ENCODE measurements at places on chromosomes 16 and 17. TPM values are rescaled to one million over a fixed set of nuclear protein-coding genes. Genes with fewer than 3 reads are reported as not detected.

CBX2 gene
- total RNA-seq, result 5.1 TPM

GALK1 gene
- 49.3 TPM for total RNA-seq

ITGB3 gene
- not detected for total RNA-seq

- peaks cover 8% of the 10 kb centered on the region for H3K36me3 ChIP-seq
- no peak overlapping the region for H3K4me3 ChIP-seq
- H3K27ac ChIP-seq, result no peak overlapping the region
Observed at GRCh38 chr16:676565-676902, 1.1 kb downstream of the RHBDL1 start.

- no peak for DNase-seq
- H3K36me3 ChIP-seq, result peaks cover 2% of the 10 kb centered on the region
- H3K4me3 ChIP-seq, result no peak overlapping the region
- no peak overlapping the region for H3K27ac ChIP-seq
- H3K4me1 ChIP-seq, result peaks cover 35% of the 10 kb centered on the region
Observed at GRCh38 chr16:86662195-86662594, 83.8 kb downstream of the FOXL1 start.

TP53TG3D gene
- not detected for total RNA-seq

DNA sequence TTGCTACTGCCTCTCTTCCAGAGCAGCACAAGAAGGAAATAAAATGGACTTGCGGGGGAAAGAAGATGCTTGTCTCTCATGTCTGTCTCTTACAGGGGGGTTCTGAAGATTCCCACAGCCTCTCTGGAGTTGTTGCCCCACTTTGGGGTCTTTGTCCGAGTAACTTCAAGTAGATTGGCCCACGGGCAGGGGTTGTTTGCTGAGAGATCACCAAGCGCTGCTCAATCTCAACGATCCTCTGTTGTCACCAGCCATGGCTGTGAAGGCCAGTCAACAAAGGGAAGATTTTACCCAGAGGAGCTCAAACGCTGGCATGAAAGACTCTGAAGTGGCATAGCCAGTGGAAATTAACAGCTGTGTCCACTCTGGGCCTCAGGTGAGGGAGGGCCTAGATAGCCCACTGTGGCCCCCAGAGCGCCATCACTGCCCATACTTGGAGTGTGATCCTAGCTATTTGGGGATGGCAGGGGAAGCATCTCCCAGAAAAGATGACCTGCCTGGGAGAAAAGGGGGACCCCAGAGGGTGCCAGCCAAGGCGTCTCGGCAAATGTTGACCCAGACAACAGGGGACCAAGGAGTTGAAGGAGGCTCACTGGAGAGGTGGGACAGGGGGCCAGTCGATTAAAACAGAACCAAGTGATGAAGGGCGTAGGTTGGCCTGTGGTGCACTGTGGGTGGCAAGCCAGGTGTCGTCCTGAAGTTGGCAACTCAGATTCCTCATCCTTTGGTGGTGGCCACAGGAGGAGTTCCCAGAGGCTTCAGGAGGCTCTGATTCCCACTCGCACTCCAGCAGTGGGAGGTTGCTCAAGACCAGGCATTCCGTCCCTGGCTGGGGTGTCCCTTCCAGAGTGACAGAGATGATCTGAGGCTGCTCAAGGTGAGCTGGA is 28.0 kb downstream of the SLC13A5 start:
- no peaks in the 10 kb centered on the region for H3K4me1 ChIP-seq
- no peak overlapping the region for H3K27ac ChIP-seq
- no peaks in the 10 kb centered on the region for H3K36me3 ChIP-seq
- H3K4me3 ChIP-seq, result no peak overlapping the region
- no peak for DNase-seq

GRCh38 chr17:48335858-48336500 is 94.0 kb downstream of the SKAP1 start:
- H3K4me3 ChIP-seq, result no peak overlapping the region
- H3K27me3 ChIP-seq, result no peaks in the 10 kb centered on the region
- DNase-seq, result no peak
- peaks cover 4% of the 10 kb centered on the region for H3K36me3 ChIP-seq
- H3K4me1 ChIP-seq, result peaks cover 16% of the 10 kb centered on the region
- no peak overlapping the region for H3K27ac ChIP-seq

NEUROD2 gene
- total RNA-seq, result not detected

TVP23A gene
- total RNA-seq, result not detected

GRCh38 chr17:51261024-51261963 is 948 bp downstream of the UTP18 start:
- H3K4me1 ChIP-seq, result peaks cover 61% of the 10 kb centered on the region
- peak overlapping the region; percentile 85 for H3K27ac ChIP-seq
- H3K36me3 ChIP-seq, result peaks cover 27% of the 10 kb centered on the region
- no peak for DNase-seq

- peaks cover 20% of the 10 kb centered on the region for H3K36me3 ChIP-seq
- H3K4me3 ChIP-seq, result peak overlapping the region; percentile 27
- no peak for DNase-seq
- H3K27ac ChIP-seq, result peak overlapping the region; percentile 97
- no peaks in the 10 kb centered on the region for H3K27me3 ChIP-seq
Observed at GRCh38 chr16:17417740-17418139, 53.0 kb downstream of the XYLT1 start.

EME1 gene
- total RNA-seq, result 32.9 TPM

KRTAP4-4 gene
- total RNA-seq, result not detected

GRCh38 chr17:9434642-9435057 is 141.0 kb downstream of the STX8 start:
- DNase-seq, result no peak
- no peak overlapping the region for H3K27ac ChIP-seq
- no peak overlapping the region for H3K4me3 ChIP-seq
- peaks cover 15% of the 10 kb centered on the region for H3K4me1 ChIP-seq
- H3K36me3 ChIP-seq, result no peaks in the 10 kb centered on the region

IKZF3 gene
- 22.8 TPM for total RNA-seq

GRCh38 chr17:43915559-43915958 is 8.2 kb upstream of the MPP2 start:
- DNase-seq, result no peak
- no peak overlapping the region for H3K4me3 ChIP-seq
- H3K36me3 ChIP-seq, result no peaks in the 10 kb centered on the region
- peaks cover 11% of the 10 kb centered on the region for H3K4me1 ChIP-seq
- H3K27me3 ChIP-seq, result peaks cover 2% of the 10 kb centered on the region

C17orf78 gene
- not detected for total RNA-seq

GRCh38 chr16:19210280-19210924 is 42.4 kb downstream of the SYT17 start:
- no peak overlapping the region for H3K27ac ChIP-seq
- no peaks in the 10 kb centered on the region for H3K4me1 ChIP-seq
- no peaks in the 10 kb centered on the region for H3K36me3 ChIP-seq
- DNase-seq, result no peak
- H3K4me3 ChIP-seq, result no peak overlapping the region

- H3K4me3 ChIP-seq, result no peak overlapping the region
- H3K27ac ChIP-seq, result no peak overlapping the region
- peaks cover 6% of the 10 kb centered on the region for H3K27me3 ChIP-seq
- H3K36me3 ChIP-seq, result no peaks in the 10 kb centered on the region
Observed at GRCh38 chr17:44628243-44629188, 27.8 kb upstream of the MEIOC start.

DNA sequence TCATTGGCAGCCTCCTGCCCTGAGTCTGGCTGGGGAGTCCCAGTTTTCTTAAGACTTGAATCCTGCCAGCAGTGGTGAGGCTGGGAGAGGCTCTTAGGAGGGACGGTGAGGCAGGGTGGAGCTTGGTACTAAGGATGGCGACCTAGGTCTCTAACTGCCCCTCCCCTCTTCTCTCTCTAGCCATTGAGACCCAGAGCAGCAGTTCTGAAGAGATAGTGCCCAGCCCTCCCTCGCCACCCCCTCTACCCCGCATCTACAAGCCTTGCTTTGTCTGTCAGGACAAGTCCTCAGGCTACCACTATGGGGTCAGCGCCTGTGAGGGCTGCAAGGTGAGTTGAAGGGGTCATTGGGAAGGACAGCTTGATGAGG is 16.4 kb downstream of the GJD3 start:
- H3K4me1 ChIP-seq, result peaks cover 38% of the 10 kb centered on the region
- no peak overlapping the region for H3K27ac ChIP-seq
- no peak overlapping the region for H3K4me3 ChIP-seq
- peaks cover 20% of the 10 kb centered on the region for H3K36me3 ChIP-seq
- no peaks in the 10 kb centered on the region for H3K27me3 ChIP-seq

- H3K4me3 ChIP-seq, result peak overlapping the region; percentile 96
- DNase-seq, result peak; percentile 65
- H3K27ac ChIP-seq, result peak overlapping the region; percentile 96
- H3K4me1 ChIP-seq, result peaks cover 52% of the 10 kb centered on the region
- H3K27me3 ChIP-seq, result no peaks in the 10 kb centered on the region
Observed at GRCh38 chr16:15642557-15643047, 352 bp downstream of the MARF1 start.

Data from activated T-helper 1 cell treated with anti-CD3 and anti-CD28 coated beads, Interleukin-12 subunit alpha, Interleukin-12 subunit beta, Interleukin-2, Interleukin-4 antibody, amounts not matched to agents 30 ng/mL and 10 ng/mL and 1 ng/mL, durations not matched to agents 14 hours and 24 hours and 36 hours (primary cell).